ENCODE measurements at places on chromosomes 2 and 18.

DNA sequence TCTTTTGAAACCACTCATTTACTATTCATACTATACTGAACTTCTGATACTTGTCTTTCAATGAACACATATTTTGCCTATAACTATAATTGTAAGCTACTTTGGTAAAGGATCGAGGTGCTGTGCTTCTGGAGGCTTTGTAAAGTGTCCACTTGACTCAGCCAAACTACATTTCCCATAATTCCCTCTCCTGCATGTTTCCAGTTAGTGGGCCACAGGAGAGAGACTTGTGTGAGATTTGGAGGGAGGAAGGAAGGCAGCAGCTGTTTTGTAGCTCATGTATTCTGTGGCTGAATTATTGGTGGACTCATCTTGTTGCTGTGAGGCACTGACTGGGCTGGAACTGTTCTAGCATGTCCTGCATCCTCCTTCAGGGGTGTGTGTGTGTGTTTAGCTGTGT lies 328.8 kb downstream of the ARL6IP6 start:
- DNase-seq = no peak

GRCh38 chr2:67516899-67517530 lies 119.9 kb downstream of the ETAA1 start:
- no peak for DNase-seq

DNA sequence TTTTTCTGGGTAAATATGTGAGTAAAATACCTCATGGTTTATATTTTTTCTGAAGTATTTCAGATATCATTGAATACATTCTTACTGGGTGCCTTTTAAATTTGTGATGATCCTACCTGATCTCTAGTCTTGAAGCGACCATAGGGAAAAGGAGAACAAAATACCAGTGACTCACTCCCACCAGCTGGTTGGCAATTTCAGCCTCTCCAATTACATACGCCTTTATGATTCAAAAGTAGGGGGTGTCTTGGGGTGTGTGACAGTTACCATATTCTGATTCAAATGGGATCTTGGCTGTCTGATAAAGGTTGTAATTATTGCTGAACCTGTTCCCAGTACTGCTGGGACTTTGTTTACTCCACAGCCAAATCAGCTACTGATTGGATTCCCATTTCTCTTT lies 175.9 kb upstream of the NXPH2 start:
- DNase-seq = no peak

DNA sequence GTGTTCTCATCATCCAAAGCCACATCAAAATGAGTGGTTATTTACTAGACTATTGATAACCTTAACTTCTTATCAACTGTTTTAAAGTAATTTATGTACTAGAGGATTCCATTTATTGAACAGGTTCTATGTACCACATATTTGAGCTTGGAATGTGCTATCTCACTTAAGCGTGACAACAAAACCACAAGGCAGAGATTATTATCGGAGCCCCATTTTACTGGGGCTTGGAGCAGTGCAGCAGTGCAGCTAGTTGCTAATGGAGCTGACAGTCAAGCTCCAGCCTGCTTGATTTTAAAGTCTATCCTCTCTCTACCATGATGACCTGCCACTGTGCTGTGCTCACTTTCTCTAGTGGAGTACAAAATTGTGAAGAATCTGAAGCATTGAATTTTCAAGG lies 24.6 kb downstream of the GCG start:
- no peak for DNase-seq

DNA sequence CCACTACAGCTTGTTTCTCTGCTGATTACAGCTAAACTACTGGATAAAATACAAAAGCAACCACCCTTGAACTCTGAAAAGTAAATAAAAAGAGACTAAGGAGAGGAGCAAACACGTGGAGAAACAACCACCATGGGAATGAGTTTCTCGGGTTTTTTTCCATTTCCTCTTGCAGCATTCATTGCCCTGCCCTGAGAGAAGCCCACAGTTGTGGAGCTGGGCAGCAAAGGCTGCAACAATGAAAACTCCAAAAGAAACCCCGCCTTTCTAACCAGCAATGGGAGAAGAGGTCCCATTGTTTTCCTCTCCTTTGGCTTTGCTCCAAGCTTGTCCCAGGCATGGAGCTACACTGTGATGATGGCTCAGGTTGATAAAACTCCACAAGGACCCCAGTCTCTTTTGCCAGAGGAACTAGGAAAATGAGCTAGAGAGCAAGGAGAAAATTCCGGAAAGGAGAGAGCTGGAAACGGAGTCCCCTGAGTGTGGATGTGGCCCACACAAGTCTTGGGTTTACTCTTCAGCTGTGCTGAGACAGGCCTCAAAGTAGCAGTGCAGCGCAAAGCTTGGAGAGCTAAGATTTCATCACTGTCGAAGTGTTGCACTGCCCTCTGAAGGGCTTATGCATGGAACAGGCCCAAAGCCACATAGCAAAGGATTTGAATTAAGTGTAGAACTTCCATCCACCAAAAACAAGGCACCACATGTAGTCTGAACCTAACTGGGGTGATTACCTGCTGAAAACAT lies 20.9 kb downstream of the NAPG start:
- DNase-seq = no peak

GRCh38 chr18:45361125-45361851 lies 254.0 kb upstream of the SLC14A2 start:
- DNase-seq = no peak

DNA sequence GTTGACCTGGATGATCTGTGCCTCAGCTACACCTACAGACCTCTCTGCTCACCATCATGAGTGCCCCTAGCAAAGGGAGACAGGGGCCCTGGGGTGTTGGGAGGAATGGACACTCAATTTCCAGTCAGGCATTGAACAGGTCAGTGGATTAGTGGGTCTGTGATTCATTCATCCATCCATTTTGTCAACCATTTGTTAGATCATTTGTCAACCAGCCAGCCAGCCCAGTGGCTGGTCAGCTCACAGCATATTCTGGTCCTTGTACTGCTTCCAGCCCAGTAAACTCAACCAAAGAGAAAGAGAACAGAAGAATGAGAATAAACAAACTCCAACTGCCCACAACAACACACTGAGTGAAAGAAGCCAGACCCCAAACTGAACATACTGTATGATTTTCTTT lies 4.6 kb upstream of the KLF11 start:
- DNase-seq = no peak

DNA sequence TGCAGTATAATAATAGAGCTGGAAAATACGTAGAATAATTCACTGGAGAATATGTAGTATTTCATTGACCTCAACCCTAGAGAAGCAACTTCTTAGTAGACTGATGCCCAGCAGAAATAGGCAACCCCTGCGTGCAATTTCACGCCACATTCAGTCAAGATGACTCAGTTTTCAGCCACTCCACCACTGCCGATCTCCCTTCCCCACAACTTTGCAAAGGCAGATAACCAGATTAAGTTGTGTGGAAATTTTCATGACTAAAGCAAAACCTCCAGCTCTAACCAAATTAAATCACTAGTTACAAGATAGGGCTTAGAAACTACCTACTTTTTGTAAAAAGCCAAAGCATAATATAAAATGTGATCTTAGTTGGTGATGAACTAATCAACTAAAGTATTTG lies 63.3 kb upstream of the STK17B start:
- no peak for DNase-seq

- DNase-seq = no peak
Observed at GRCh38 chr18:63017076-63017475, 301.7 kb downstream of the PHLPP1 start.

- DNase-seq = no peak
Observed at GRCh38 chr2:72148003-72148836, 558 bp upstream of the CYP26B1 start.

GRCh38 chr18:55289048-55289447 lies 298.9 kb downstream of the TCF4 start:
- DNase-seq = no peak

DNA sequence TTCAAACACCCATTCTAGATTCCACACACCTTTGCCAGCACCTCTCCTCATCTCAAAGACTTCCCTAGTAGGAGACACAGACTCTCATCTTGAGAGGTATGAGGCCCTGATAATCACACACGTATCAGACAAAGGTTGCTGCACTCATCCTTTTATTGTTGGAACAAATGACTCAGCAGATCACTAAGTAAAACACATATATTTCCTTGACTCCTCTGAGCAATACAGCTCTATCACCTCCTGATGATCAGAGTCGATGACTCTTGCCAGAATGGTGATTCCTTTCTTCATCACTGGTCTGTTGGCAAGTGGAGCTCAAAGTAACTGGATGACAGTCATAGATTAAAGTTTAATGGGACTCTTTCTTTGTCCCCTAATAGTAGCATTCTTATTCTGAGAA lies 1049.2 kb upstream of the ZEB2 start:
- DNase-seq = no peak

- no peak for DNase-seq
Observed at GRCh38 chr2:102304268-102304667, 7.1 kb upstream of the IL1RL1 start.

DNA sequence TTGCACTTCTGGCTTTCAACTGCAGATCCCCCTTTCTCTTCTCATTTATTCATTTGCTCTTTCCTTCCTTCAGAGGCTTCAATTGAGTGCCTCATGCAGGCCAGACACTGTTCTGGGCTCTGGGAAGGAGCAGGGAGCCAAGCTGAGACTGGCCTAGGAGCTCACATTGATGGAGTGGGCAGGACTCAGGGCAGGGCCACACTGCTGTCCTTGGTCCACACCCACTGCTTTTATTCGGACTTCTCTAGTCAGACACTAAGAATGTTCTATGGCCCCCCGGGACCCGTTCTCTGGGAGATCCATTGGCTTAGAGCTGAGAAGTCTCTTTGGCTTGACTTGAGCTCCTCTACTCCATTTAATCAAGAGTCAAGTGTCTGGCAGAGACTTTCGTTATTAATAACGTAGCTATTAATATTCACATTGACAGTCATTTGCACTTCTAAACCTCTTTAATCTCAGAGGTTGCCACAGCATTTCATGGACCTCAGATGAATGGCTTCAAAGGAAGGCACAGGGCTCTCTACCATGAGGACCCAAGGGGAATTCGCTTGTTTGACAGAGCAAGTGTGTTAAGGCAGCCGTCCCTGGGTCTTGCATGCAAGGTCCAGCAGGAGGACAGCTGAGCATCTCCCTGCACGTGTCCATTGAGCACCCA lies 20.1 kb downstream of the SH3RF3 start:
- DNase-seq = no peak

DNA sequence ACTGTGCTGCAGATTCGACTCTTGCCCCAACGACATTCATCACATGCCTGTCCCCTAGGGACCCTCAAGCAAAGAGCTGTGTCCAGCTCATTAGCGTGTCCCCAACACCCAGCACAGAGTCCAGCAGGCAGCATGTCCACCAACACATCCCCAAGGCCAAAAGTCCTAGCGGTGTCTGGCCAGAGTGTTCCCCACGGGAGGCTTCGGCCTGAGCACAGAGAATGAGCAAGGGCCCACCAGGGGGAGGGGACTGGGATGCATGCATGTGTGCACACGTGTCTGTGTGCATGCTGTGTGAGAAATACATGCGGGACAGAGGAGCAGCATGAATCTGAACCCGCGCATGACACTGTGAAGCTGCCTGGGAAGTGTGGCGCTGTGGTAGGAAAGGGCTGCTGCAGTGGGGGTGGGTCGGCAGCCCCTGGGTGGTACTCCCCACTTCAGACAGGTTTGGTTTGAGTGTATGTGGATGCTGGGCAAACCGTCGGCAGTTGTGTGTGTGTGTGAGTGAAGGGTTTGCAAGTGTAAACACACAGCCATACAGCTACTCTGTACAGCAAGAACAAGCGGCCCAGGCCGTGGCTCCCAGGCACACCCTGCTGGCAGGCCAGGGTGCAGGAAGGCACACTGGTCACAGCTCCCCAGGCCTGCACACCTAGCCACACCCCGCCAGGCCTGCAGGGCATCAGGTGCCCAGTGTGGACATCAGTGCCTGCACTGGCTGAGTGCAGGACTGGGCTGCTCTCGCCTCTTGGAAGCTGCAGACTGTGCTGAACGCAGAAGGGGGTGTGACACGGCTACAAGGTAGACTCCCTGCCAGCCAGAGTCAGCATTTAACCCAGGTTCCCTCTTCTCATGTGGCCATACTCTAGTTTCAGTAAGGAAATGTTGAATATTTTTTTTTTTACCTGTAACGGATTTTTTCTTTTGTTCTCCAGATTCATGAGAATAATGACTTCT lies 19.5 kb upstream of the HES6 start:
- no peak for DNase-seq

DNA sequence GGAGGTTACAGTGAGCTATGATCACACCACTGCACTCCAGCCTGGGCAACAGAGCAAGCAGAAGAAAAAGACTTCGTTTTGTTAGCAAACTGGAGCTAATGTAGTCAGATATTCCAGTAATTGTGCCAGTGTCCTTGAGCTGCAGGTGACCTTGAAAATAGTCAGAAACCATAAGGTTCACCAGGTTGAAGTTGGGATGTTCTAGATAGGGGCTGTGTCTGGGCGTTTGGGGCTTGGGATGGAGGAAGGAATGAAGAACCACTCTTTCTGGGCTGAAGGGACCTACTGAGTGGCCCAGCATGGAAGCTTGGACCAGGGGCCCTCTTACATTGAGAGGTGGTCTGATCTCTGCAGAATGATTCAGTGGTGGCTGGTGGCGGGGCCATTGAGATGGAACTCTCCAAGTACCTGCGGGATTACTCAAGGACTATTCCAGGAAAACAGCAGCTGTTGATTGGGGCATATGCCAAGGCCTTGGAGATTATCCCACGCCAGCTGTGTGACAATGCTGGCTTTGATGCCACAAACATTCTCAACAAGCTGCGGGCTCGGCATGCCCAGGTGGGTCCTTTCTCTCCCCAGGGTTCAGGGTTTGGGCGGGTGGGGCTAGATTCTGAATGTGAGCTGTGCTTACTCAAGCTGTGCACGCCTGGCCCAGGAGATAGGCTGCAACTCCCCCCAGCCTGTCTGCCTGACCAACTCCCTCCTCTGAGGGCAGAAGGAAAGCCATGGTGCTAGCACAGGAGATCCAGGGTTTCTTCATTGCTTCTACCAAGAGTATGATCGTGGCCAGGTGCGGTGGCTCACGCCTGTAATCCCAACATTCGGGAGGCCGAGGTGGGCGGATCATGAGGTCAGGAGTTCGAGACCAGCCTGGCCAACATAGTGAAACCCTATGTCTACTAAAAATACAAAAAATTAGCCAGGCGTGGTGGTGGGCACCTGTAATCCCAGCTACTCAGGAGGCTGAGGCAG lies 17.1 kb downstream of the CCT7 start:
- no peak for DNase-seq

- DNase-seq = no peak
Observed at GRCh38 chr2:233252227-233252626, 754 bp downstream of the ATG16L1 start.

GRCh38 chr2:183903026-183903425 lies 695.3 kb upstream of the ZNF804A start:
- no peak for DNase-seq

- DNase-seq = no peak
Observed at GRCh38 chr2:26561918-26562810, 79.0 kb downstream of the CIB4 start.

DNA sequence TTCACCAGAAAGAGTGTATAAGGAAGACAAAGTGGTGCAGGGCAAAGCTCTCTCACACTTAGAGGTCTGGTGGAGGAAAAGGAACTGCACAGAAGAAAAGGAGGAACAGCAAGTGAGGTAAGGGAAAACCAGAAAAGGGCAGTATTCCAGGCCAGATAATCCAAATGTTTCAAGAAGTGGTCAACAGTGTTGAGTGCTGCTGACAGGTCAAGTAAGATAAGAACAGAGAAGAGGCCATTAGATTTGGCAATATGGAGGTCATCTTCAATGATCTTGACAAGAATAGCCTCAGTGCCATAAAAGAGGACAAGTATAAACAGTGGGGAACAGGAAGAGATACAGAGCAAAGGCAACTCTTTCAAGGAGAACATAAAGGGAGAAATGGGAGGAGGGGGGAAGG lies 15.0 kb downstream of the ADD2 start:
- DNase-seq = no peak

GRCh38 chr2:11624893-11625292 lies 45.1 kb downstream of the NTSR2 start:
- no peak for DNase-seq

GRCh38 chr2:126370201-126370600 lies 285.8 kb upstream of the GYPC start:
- DNase-seq = no peak

Measured in stimulated activated CD4-positive, alpha-beta T cell treated with anti-CD3 and anti-CD28 coated beads, Interleukin-1b, Interleukin-23, amount 100 ng/mL, for 1 hour (primary cell).